Stimulated activated CD4-positive, alpha-beta T cell treated with anti-CD3 and anti-CD28 coated beads, Interleukin-1b, Interleukin-23, amount 100 ng/mL, for 24 hours (primary cell): ENCODE measurements at places on chromosomes 4 and X.

DNA sequence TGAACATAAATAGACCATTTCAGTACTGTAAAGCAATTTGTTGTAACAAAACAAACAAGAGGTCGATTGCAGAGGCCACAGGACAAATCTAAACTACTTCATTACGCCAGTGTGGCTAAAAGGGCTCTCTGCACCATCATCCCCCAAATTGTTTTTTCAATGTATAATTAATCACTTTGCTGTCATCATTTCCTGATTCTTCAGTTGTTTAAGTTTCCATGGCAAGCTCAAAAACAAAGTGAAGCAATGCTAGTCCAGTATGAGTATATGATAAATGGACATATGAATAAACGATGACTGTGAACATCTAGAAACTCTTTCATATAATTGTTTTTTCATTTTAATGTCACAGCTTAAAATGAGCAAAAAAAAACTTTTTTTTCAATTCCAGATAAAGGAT lies 235.4 kb upstream of the FGF13 start:
- no peak for DNase-seq

DNA sequence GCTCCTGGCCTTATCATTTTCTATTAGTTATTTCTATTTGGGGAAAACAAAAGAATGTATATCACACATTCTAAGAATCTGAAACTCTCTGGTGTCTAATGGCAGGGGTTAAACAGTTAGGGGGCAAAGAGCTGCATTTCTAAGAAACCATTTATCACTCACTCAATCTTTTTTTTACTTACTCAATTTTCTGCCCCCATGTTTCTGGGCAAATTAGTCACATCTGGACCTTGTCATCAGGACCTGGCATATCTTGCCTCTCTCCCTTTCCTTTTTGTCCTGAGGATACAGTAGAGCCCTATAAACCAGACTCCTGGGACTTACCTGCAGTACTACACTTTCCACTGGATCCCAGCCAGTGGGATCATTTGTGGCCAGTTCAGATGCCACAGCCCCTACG lies 89.1 kb downstream of the ANXA3 start:
- no peak for DNase-seq

GRCh38 chr4:108851366-108851765 lies 88.5 kb upstream of the ETNPPL start:
- DNase-seq, result no peak

GRCh38 chr4:6658597-6659075 lies 18.2 kb downstream of the MRFAP1 start:
- DNase-seq, result peak; percentile 38

DNA sequence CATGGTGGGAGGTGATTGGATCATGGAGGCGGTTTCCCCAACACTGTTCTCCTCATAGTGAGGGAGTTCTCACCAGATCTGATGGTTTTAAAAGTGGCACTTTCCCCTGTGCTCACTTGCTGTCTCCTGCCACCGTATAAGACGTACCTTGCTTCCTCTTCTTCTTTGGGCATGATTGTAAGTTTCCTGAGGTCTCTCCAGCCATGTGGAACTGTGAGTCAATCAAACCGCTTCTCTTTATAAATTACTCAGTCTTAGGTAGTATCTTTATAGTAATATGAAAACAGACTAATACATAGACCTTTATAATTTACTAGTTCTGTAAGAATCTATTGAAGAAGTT lies 82.5 kb upstream of the PITX2 start:
- DNase-seq, result no peak

- no peak for DNase-seq
These were observed 258.6 kb downstream of the FBXW7 start for GRCh38 chr4:152277333-152277732.

GRCh38 chr4:152072001-152072485 lies 311.2 kb upstream of the GATB start:
- no peak for DNase-seq

- no peak for DNase-seq
These were observed 947.9 kb downstream of the PDHA2 start for GRCh38 chr4:96787766-96788165.

DNA sequence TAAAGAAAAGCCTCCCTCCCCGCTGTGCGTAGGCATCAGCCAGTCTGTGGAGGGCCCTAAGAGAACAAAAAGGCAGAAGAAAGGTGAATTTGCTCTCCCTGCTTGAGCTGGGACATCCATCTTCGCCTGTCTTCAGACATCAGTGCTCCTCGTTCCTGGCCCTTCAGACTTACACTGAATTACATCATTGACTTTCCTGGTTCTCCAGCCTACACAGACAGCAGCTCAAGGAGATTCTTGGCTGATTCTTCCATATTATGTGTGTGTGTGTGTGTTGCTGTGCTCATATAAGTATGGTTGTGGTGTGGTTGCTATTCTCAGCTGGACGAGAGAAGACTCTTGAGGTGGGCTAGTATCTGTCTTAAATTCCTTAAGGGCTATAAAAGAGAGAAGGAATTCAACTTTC lies 35.5 kb upstream of the CD99L2 start:
- no peak for DNase-seq

DNA sequence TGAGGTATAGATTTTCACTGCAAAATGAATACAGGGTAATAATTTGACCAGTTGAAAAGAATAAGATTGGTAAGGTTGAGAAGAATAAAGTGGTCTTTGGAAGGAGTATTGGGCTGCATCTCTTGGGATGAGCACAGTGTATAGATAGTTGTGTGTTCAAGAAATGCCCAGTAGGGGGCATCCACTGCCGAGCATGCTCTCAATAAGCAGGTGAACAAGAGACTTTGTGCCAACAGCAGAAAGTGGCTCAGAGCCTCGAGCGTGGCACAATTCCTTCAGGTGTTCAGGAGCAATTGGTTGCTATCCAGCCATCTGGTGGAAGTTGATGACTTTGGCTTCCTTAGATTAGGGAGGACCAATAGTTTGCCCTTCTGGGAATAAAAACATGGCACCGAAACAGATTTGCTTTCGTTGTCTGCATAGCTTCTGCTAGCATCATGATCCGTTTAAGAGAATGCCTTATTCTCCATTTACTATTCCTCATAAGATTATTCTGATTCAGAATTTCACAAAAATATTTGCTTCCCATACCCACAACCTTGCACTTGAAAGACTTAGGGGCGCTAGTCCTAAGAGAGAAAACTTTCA lies 258.1 kb upstream of the NEIL3 start:
- no peak for DNase-seq

GRCh38 chr4:91936311-91936710 lies 367.5 kb upstream of the GRID2 start:
- no peak for DNase-seq

GRCh38 chr4:24680746-24681448 lies 96.5 kb upstream of the DHX15 start:
- no peak for DNase-seq

DNA sequence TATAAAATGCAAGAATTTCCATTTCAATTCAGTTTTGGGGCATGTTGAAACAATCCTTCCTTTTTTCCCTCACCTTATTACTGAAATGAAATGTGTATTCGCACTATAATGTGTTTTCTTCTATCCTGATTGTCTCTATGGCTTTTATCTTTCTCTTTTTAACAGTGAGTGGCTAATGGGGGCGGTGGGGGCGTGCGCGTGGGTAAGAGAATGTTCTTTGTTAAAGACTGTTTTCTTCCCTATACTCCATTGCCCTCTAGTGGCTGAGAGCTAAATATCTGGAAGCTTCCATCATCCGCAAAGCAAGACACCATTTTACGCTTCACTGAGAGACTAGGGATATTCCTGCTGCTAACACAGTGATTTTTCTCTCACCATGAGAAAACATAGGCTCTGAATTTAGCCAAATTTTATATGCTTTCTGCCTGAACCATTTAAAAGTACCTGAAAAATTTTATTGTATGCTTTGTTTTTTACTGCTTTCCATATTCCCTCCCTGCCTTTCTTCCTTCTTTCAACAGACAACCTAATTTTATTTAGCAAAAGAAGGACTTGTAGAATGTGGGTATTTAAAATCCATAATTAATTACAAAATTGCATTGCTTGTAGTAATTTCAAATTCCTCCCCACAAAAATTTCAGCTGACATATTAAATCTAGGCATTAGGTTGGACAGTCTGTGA lies 194.0 kb downstream of the GASK1B start:
- no peak for DNase-seq

DNA sequence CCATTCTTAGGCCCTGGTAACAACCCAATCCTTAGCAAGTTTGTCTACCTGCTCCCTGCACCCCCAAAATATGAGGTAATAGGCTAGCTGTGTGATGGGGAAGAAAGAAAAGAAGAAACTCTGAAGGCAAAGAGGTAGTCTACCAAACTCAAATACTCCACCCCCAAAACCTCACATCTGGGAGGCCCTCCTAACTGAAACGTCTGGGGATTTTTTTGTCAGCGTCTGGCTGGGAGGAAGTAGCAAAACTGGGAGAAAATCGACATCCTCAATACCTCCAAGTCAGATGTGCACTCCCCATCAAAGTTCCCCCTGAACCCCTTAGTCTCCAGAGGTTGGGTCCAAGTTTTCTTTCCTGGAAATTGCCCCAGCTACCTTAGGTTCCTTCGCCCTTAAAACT lies 1.0 kb downstream of the LAMP2 start:
- DNase-seq, result no peak

GRCh38 chrX:41634284-41634683 lies 54.5 kb upstream of the GPR34 start:
- DNase-seq, result no peak

- DNase-seq, result no peak
These were observed 76.0 kb upstream of the TFDP3 start for GRCh38 chrX:133294126-133294525.

GRCh38 chrX:78104447-78105176 lies 564 bp downstream of the PGK1 start:
- no peak for DNase-seq

GRCh38 chr4:184096561-184097240 lies 121.0 kb downstream of the ENPP6 start:
- no peak for DNase-seq

DNA sequence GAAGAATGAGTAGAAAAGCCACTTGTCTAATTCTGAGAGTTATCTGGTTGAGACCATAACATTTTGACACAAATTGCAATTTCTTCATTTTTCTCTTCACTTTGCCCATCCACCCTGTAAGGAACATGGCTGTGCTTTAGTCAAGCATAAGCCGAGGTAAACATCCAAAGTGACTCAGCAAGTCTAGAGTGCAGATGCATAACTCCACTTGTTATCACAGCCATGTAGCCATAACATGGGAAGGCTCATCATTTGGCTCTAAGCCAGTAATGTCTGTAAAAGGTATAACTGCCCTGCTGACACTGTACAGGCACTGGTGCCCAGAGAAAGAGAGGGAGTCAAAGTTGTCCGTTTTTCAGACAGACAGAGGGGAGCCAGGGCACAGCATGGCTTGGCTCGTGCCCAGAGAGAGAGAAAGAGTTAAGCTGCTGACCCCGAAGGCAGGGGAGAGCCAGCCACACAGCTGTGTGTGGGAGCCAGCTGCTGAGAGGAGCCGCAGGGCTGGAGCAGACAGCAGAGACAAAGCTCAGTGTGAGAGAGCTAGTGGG lies 76.9 kb upstream of the EXOC1L start:
- DNase-seq, result no peak

- DNase-seq, result no peak
These were observed 109.1 kb downstream of the ATP8A1 start for GRCh38 chr4:42547805-42548204.

GRCh38 chr4:153987291-153987690 lies 198.4 kb upstream of the SFRP2 start:
- DNase-seq, result no peak

GRCh38 chr4:176791591-176792325 lies 964 bp downstream of the VEGFC start:
- no peak for DNase-seq

- no peak for DNase-seq
These were observed 106.2 kb downstream of the HDAC8 start for GRCh38 chrX:72466493-72466892.

DNA sequence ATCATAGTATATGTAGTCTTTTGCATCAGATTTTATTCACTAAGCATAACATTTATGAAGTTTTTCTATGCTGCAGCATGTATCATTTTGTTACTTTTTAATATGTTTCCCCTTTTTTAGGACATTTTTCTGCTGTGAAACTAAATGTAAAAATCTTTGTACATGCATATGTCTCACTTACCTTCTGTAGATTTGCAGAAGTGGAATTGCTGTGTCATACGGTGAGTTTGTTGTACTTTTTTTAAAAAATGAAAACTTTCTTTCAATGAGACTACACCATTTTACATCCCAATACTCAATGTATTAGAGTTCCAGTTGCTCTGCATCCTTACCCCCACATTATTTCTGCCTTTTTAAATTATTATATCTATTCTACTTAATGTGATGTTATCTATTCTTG lies 868.9 kb downstream of the PDHA2 start:
- no peak for DNase-seq

DNA sequence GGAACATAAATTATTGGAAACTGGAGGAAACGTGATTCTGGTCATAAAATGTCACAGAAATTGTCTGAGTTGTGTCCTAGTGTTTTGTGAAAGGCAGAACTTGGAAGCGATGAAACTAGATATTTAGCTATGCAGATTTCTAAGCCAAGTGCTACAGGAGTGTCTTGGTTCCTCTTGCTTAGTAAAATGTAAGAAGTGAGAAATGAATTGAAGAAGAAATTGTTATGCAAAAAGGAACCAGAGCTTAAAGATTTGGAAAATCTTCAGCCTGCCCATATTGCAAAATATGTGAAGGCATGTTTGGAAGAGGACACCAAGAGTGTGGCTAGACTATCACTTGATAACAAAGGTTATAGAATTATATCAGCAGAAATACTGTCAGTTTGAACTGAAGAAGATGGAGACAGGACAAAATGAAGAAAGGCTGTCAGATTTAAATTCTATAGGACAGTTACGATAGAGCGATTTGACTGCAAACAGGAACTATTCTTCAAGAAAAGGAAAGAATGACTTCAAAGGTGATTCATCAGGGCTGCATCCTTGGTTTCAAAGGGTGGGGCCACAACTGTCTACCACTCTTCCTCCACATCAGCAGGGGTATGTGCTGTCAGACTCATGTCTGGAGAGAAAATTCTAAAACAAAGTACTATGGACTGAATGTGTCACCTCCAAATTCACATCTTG lies 9.4 kb upstream of the CDS1 start:
- DNase-seq, result no peak

- DNase-seq, result no peak
These were observed 208.1 kb upstream of the IL1RAPL1 start for GRCh38 chrX:28379103-28379502.

DNA sequence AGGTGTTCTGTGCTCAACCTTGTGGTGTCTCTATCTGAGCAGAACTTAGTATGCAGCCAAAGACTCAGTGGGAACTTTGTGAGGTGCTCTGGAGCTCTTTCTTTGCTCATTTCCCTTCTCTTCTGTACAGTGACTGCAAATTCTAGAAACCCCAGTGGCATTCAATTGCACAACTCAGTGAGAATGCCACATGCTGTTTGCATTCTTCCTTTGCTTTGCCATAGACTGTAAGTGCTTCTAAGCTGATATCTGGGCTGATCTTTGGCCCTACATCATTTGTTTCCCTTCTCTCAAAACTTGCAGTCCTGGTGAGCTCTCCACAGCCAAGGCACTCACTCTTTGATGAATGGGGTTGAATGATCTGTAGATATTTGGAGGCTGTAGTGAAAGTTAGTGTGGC lies 7.0 kb downstream of the PNMA3 start:
- no peak for DNase-seq

- no peak for DNase-seq
These were observed 952.9 kb downstream of the FAT4 start for GRCh38 chr4:126267689-126268088.
